ENCODE measurements at places on chromosomes 2 and 18.

- no peak for DNase-seq
Observed at GRCh38 chr18:49857708-49858107, 44.4 kb upstream of the ACAA2 start.

DNA sequence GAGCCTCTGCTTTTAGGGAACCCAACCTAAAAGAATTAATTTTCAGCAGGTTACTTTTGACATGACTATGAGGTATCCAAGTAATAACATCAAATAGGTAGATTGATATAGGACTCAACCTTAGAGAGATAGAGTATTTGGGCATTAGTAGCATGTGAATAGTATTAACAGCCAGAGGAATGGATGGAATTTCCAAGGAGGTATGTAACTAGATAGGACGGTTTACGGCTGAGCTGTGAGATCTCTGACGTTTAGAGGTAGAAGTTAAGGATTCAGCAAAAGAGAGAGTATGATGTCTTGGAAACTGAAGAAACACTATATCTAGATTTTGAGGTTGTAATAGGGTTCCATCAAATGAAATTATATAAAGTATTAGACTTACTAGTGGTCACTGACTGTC, 70.3 kb downstream of the HNMT start:
- DNase-seq, result no peak

DNA sequence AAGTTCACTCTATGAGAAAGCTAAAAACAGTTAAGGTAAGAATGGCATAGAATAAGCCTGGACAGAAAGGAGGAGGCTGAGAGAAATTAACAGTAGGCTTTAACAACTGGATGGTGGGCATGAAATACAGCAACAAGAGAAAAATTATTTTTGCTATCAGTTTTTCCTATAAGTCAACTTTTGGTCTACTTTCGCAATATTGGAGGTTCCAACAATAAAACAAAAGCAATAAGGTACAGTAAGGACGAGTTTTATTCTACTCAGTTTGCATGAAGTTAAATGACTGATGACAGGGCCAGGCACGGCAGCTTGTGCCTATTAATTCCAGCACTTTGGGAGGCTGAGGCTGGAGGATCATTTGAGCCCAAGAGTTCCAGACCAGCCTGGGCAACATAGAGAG, 17.3 kb downstream of the RAB1A start:
- no peak for DNase-seq

DNA sequence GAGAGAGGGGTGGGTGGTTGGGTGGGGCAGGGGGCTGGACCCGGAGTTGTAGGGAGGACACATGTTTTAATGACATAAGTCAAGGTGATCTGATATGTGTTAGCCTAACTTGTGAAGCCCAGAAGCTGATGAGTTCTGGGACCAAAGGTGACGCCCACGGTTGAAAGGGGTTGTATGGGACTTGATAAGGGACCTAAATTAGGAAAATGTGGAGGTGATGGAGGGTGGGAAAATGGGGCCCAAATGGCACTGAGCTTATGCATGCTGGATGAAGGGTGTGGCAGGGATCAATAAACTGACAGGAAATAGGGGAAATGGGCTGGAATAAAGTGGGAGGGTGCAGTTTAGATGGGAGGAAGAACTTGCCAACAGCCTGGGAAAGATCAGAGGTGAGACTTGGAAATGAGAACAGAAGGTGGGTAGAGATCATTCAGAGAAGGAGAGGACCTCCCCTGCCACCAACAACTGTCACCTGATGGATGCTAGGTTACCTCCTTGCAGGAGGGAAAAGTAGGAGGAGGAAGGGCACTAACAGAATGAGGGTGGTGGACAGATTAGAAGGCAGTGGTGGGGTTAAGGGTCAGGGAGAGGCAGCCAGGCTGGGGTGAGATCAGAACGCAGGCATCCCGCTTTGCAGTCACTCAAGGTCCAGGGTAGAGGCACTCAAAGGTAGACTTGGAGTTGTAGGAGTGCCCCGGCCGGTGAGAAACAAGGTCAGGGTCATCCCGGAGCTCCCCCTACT, 15.3 kb downstream of the WNT10A start:
- DNase-seq, result no peak

DNA sequence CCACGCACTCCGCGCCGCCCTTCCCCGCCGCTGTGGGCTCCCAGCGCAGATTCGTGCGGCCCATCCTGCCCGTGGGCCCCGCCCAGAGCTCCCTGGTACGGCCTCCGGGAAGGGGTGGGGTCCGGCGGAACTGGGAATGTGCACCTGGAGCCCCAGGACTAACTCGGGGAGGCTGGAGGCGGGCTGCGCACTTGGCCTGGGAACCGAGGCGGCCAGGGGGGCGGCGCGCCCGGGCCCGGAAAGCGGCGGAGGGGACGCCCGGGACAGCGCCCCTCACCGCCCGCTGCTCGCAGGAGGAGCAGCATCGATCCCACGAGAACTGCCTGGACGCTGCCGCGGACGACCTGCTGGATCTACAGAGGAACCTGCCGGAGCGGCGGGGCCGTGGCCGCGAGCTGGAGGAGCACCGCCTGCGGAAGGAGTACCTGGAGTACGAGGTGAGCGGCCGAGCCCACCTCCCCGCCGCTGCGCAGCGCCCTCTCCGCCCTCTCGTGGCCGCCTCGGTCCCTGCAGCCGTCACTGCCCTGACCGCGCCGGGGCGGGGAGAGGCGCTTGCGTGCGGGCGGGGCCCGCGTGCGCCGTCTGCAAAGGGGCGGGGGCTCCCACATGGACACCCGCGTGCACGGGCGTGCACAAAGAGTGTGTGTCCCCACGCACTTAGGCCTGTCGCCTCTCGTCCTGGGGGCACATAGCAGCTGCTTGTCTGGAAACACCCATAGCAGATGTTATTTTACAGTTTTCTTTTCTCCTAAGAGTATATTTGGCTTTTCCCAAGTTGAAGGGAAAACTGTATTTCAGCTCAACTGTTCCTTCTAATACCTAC, 25.2 kb downstream of the PSD4 start:
- DNase-seq, result peak; percentile 65

DNA sequence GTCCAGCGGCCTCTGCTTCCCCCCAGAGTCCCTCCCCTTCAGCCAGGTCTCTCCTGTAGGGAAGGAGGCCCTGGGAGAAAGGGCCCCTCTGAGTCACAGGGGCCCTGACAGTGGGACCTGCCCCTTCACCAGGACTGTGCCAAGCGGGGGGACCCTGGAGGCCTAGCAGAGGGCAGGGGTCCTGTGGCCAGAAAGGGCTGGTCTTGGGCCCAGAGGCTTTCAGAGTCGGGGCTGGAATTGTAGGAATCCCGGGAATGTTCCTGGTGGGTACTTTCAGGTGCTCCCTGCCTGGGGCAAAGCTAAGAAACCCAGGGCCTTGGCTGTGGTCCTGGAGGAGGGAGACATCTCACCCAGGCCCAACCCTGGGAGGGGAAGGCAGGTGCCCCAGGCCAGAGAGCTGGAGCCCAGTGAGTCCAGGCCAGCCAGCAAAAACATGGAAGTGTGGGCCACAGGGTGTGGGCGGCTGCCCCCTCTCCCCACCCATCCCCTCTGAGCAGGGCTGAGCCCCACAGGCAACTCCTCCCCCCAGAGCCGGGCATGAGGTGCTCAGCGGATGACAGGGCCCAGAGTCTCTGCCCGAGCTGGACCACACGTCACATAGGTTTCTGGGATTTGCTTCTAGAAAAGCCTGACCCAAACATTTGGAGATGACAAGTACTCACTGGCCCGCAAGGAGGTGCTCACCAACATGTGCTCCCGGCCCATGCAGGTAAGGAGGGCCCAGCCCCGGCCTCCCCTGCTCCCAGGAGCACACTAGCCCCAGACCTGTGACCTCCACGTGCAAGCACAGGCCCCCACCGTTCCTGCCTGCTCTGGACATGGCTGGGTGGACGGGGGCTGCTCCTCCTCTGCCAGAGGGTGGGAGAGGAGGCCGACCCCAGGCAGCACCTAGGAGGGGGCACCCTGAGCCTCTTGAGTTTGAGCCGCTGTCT, 48.2 kb upstream of the ALPP start:
- DNase-seq, result no peak

DNA sequence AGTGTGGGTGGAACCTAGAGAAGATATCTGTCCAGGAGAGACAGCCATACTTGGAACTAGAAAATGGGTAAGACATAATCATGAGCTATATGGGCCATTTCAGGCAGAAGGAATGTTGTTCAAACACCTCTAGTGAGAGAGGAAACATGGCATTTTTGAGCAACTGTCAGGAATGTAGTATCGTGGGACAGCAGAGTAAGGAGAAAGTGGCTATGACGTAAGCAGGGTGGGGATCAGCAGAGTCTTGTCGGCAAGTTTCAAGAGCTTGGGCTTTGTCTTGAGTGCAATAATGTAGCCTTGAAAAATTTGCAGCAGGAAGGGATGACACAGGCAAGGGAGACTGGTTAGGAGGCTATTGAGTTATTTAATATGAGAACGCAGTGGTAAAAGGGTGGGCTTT, 20.4 kb downstream of the SERPINB7 start:
- DNase-seq, result no peak

DNA sequence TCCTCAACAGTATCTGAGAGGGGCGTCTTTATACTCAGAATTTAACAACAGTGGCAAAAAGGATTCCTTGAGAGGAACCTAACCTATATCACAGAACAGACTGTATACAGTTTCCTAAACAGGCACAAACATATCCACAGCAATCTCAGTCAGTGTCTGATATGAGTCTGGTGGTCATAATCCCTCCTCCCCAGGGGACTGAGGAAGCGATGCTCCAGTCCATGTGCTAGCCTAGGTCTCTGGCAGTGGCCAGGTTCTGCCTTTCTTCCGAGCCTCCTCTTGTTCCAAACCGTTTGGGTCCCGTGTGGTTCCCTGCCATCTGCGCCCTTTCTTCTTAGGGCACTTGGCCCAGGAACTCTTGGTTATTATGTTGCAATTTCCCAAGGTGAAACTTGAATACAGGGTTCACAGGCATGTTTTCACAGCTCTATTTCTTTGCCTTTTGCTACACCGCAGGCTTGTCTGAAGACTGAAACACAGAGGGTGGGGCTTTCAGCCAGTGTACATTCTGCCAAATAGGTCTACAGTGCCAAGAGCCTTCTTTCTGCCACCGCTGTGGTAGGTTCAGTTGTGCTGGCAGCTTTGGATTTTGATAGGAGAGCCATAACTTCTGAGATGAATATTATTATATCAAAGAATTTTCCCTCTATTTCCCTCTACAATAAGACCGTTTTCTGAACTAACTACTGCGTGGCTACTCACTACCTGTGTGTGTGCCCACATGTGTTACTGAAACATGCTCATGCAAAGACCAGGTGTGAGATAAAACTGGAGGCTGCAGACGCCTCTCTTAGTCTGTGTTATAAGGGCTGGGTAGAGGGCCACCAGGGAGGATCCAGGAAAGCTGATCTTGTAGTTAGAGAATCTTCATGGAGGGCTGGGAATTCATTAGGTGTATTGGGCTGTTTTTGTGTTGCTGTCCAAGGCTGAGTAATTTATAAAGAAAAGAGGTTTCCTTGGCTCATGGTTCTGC, 75.0 kb upstream of the HAAO start:
- DNase-seq, result no peak

DNA sequence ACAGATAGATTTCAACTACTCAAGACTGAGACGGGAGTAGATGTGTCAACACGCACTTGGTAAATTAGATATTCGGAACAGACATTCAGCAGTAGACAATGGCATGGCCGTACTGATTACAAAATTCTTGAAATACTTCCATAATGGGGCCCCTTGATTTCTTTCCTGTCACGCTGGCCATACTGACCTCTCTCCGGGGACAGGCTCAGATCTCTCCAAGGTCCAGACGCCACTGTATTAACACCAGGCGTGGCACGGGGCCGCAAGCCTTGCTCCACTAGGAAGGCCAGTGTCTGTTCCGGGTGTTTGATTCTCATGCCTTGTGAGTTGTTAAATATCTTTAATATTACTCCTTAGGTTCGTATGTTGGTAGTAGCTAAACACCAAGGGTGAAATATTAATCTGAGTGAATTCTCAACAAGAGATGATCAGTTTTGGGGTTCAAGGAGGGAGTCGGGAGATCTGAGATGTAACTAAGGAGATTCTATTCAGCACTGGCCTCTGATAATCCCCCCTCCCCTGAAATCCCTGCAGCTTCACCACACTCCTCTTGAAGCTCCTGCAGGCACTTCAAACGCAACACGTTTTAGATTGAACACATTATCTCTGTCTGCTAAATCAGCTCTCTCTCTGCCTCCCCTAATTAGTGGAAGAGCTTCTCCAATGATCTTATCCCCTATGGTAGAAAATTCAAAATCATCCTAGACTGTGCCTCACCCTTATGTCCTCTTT, 2.2 kb upstream of the EHD3 start:
- DNase-seq, result no peak

DNA sequence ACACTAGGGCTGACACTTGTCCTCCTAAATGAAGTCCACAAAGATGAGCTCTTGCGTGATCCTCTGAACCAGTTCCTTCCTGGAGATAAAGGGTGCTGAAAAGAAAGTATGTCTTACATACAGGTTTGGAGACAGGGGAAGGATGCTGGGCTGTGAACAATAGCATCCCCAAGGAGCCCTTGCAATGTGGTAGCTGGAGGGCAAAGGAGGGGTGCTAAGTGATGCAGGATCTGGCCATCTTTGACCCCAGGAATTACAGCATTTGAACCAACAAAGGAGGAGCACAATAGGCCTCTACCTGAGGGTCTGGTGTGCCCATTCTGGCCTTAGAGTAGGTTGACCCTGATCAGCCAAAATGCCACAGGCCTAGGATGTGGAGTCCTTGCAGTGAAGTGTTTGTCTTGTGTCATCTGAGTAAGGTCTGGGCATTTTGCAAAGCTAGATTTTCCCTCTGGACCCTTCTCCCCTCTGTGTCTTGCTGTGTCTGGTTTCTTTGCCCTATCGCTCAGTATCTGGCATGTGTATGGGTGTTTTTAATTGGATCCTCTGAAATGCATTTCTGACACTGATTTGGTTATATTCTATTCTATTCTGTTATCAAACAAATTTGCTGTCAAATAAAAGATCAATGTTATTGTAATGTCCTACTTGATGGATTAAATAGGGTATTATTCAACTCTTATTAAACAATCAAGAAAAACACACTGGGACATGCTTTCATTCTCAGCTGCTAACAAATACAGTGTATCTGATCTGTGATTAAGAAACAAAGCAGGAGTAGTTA, 364.8 kb upstream of the MEIS1 start:
- DNase-seq, result no peak

DNA sequence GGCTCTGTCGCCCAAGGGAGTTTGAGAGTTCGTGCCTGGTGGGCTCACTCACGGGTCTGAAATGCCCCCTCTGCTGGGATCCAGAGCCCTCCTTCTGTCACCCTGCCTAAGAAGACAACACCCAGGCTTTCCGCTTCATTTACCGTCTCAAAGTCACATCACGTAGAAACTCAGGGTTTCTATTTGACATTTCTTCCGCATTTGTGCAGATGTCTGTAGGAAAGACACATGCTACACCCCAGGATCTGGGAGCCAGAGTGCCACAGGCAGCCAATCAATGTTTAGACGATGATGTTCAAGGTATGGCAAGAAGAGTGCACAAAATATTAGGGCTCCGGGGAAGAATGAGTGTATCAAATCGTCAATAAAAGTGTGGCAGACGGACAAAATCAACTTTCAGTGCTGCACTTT, 24.4 kb upstream of the ACKR3 start:
- DNase-seq, result no peak

DNA sequence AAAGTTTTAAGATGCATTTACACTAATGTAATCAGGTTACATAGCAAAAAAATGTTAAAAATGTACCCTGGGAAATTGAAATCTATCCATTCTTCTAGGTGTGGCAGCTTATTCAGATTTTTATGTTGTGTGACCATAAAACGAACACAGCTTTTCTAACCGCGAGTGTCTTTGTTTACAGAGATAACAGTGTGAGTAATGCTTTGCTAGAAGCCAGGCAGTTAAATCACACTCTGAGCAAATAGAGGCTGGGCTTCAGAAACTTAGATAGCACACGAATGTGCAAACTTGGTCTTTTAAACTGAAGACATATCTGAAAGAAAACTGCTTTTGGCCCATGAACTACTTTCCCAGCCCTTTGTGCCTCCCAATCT, 116.1 kb downstream of the SPTBN1 start:
- DNase-seq, result no peak

- DNase-seq, result no peak
Observed at GRCh38 chr2:125427721-125428315, 1228.1 kb upstream of the GYPC start.
